ENCODE measurements at places on chromosomes 7 and 10.

- no peak for DNase-seq
These were observed 5.2 kb downstream of the OPTN start for GRCh38 chr10:13105184-13105583.

DNA sequence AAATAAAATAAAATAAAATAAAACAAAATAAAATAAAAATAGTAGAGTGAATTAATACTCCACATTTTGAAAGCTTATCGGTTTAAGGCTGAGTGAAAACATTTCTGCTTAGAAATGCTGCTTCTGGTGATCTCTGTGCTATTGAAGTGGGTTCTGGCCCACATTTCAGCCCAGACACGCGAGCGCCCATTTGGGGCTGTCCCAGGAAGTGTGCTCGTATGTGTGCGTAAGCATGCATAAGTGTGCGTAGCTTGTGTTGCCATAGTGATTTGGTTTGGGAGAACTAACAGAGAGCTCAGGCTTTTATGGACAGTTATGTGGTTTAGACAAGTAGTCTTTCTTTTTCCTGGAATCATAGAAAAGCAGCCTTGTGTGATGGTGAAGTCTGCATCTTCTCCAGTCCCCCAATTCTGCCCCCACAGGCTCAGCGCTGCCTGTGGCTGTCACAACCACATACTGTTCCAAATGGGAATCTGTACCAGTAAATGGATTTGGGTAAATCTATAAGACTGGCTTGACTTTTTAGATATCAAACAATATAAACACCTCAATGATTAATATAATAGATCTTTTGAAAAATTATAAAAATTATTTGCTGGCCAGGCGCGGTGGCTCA, 29.8 kb upstream of the PURB start:
- peak; percentile 70 for DNase-seq

DNA sequence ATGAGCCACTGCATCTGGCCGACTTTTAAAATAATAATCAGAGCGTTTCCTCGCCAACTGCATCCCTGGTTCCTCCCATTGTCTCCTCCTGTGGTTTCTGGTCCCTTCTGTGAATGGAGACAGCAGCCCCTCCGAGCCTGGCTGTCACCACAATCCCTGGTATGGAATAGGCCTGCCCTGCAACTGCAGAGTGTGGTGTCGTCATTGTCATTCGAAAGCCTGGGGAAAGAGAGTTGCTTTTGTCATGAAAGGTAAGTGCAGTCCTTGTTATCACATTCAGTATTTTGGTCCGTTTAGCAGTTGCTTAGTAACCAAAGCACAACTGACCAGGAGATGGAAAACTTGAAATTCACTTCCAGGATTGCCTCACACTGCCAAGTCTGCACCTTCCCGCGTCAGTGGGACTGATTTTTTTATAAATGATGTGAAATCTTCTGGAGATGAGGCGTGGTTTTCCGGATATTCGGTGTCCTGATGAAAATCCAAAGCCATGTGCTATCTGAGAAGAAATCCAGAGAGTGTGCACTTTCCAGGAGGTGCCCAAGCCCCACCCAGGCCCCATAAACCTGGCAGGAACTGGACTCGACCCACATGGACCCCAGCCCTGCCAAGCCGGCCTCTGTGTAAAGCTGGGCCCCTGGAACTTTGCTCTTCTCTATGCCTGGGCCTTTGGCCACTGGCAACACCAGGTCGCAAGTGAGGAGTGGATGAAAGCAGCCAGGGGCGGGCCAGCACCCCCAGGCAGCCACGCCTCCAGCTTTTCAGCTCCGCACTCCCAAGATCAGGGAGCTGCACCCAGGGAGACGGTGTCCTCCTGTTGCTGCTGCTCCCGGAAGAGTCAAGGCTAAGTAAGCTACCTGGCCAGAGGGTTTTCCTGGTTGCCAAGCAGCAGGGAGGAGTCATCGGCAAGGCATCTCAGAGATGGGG, 133.7 kb upstream of the SH2B2 start:
- no peak for DNase-seq

DNA sequence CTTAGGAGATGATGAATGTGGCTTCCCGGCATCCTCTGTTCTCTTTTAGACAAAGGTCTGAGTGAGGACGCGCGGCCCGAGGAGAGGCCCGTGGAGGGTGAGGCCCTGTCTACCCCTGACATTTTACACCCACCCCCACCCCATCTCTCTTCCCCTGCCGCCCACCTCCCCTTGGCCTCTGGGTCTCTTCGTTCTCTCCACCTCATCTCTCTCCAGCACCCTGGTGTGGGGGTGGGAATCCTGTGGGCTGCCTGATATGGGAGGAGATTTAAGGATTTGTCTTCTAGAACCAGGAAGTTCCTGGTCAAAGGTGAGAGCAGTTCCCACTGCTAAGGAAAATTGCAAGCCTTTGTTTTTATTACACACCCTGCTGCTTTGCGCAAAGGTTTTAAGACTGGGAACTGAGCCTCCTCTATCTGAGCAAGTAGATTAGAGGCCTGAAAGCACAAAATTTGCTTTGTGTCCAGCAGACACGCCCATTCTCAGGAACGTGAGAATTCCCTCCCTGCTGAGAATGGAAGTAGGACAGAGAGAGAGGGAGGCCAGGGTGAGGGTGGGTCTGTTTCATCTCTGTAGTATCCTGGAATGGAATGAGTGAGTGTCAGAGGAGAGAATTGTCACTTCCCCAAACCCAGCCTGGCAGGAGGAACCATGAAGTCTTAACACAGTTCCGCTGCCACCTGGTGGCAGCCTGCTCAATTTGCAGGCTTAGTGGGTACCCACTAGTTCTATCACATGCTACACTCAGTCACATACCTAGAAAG, 91.2 kb downstream of the GTF2IRD1 start:
- no peak for DNase-seq

Data from activated CD4-positive, alpha-beta T cell treated with anti-CD3 and anti-CD28 coated beads for 4 hours (primary cell).